Occipital lobe (tissue), 3 donors: ENCODE measurements at places on chromosomes 16 and 17.

DNA sequence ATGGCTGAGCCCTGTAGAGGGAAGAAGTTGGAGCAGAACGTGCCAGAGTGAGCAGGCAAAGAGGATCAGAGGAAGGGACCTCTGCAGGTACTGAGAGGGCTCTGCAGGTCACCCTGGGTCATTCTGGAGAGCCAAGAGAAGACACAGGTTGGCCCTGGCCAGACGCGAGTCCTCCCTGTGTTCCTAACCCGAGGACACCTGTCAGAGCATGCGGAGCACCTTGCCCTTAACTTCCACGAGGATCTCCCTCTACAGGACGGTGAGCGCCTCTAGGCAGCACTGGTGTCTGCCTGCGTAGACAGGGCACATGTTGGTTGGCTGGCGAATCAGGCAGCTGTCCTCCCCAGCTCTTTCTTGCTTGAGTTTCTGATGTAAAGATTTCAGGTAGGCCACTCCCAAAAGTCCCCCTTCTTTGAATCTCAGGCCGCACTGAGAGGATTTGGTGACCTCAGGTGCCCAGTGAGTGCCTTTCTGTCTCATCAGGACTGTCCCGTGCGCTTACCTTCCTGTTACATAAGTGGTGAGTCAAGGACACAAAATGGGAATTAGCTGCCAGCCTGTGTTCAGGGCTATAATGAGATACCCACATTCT lies 45.3 kb downstream of the MPRIP start:
- peak; percentile 31 for DNase-seq

GRCh38 chr16:74888232-74888862 lies 96.6 kb downstream of the WDR59 start:
- DNase-seq: no peak

- no peak for DNase-seq
Measured at GRCh38 chr17:80151333-80151732, 4.4 kb upstream of the EIF4A3 start.

DNA sequence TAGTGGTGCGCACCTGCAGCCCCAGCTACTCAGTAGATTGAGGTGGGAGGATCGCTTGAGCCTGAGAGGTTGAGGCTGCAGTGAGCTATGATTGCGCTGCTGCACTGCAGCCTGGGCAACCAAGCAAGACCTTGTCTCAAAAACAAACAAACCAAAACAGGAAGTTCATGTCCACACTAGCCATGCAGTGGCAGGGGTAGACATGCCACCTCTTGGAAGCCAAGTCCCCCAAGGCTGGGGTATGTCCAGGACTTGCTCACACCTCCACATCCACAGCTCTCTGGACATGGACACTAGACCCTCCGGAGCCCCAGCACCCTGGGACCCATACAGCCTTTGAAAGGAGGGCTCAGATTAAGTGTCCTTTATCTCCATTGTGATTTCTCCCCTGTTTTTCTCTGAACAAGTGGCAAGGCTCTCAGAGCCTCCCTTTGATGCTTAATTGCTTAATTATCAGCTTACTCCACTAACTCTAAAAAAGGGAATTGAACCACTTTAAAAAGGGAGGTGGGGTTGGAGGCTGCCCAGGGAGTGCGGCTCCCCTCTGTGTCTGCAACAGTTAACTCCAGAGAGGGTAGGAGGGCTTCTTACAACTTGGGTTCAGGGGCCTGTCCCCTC lies 424.6 kb upstream of the C16orf82 start:
- DNase-seq: no peak

DNA sequence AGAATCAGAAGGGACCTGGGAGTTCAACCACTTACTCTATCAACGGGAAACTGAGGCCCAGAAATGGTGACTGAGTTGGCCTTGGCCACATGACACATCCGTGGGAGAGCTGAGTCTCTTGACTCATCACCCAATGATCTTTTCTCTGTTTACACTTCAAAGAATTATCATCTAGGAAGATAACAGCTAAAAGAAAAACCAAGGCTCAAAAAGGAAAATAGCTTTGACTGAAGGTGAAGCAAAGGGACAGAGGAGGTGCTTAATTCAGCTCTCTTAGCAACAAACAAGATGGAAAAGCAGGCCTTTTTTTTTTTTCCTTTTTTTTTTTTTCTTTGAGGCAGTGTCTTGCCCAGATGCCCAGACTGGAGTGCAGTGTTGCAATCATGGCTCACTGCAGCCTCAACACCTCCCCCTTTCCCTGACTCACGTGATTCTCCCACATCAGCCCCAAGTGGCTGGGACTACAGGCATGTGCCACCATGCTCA lies 16.7 kb downstream of the ERCC4 start:
- DNase-seq: no peak

DNA sequence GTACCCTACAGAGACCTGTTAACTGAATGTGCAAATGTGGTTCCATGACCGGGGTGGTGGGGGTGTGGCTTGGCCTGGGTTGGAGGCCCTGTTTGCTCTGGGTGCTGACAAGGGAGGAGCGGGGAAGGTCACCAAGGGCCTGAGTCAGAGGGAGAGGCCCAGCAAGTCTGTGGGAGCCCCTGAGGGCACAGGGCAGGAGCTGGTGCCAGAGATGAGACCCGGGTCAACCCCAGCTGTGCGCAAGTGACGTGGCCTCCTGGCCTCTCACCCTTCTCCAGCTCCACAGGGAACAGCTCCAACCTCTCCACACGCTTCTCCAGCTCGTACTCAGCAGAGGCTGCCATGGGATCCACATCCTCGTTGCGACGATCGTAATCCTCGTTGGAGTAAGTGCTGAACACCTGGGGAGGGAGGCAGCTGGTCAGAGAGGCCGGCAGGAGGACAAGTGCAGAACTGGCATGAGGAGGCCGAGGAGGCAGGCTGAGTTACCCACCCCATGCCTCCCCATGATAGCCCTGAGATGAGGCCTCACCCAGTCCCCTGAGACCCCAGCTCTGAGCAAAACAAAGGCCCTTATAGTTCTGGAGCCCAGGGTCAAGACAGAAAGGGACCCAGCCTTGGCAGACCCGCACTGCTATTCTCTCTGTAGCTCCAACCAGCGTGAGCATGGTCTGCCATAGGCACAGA lies 5.5 kb downstream of the PPP1R9B start:
- DNase-seq: no peak
